Myocyte (in vitro differentiated cells): ENCODE measurements at places on chromosomes 12 and 14. TPM values are rescaled to one million over a fixed set of nuclear protein-coding genes. Genes with fewer than 3 reads are reported as not detected.

GOLGA5 gene
- total RNA-seq, result 44.9 and 52.6 TPM in 2 replicates

FOXN4 gene
- not detected in 2 replicates for total RNA-seq

GRCh38 chr12:122244565-122245371, 18.9 kb upstream of the DIABLO start:
- no peak for DNase-seq

- no peak for DNase-seq
Observed at GRCh38 chr12:5861416-5861815, 83.6 kb downstream of the ANO2 start.

DNA sequence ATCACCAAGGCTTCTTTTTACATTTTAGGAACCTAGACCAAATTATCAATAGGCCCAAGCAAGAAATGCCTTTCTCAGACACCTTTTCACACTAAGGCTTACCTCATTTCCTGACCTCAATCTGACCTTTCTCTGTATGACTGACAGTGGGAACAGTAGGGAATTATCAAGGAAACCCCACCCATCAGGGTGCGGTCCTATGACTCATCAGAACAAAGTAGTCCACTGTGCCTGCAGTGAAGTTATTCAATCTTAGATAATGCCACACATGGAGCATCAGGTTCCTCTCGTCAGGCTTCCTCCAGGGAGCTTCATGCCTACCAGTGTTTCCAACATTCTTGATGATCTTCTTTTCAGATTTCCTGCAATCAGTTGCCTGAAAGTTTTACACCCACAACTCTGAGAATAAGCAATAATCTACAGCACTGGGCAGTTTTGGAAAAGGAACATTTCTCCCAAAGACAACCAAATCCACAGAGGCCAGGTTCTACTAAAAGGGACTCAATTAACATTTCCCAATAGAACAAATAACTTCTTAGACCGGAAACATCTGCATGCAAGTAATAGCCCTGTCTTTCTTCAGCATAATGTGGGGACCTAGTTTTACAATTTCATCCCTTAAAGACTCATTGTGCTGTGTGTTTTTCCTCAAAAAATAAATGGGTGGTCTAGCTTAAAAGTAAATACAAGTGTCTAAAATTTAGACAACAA, 35.9 kb upstream of the TMTC2 start:
- DNase-seq, result peak; percentile 38
